ENCODE measurements at places on chromosomes 6 and 20. TPM values are rescaled to one million over a fixed set of nuclear protein-coding genes. Genes with fewer than 3 reads are reported as not detected.

The HNF4A gene
- polyA plus RNA-seq = not detected

The MYCT1 gene
- polyA plus RNA-seq = not detected

The PAK5 gene
- not detected for polyA plus RNA-seq

The CPXM1 gene
- polyA plus RNA-seq = 0.56 TPM

The CDK5RAP1 gene
- 28.7 TPM for polyA plus RNA-seq

The DNAAF9 gene
- polyA plus RNA-seq = 0.62 TPM

The RALY gene
- 181 TPM for polyA plus RNA-seq

The TRAPPC3L gene
- not detected for polyA plus RNA-seq

The FAXC gene
- not detected for polyA plus RNA-seq

The PLA2G7 gene
- not detected for polyA plus RNA-seq

The DEFB124 gene
- not detected for polyA plus RNA-seq

The PRSS16 gene
- polyA plus RNA-seq = 0.57 TPM

The DHX35 gene
- 5.4 TPM for polyA plus RNA-seq

The COL9A1 gene
- not detected for polyA plus RNA-seq

The KHDC1L gene
- polyA plus RNA-seq = not detected

The CALHM5 gene
- polyA plus RNA-seq = not detected

The PNPLA1 gene
- not detected for polyA plus RNA-seq

The CCN5 gene
- polyA plus RNA-seq = not detected

The SYCP2L gene
- not detected for polyA plus RNA-seq

The WFDC12 gene
- not detected for polyA plus RNA-seq

The ADGRF4 gene
- not detected for polyA plus RNA-seq

The PSORS1C2 gene
- not detected for polyA plus RNA-seq

The COL19A1 gene
- 0.02 TPM for polyA plus RNA-seq

The HTR1B gene
- not detected for polyA plus RNA-seq

The CST5 gene
- polyA plus RNA-seq = not detected

The HCRTR2 gene
- not detected for polyA plus RNA-seq

The PCSK2 gene
- not detected for polyA plus RNA-seq

The GPX5 gene
- not detected for polyA plus RNA-seq

The C6orf58 gene
- polyA plus RNA-seq = not detected

The DLL1 gene
- 1.5 TPM for polyA plus RNA-seq

The ZNF391 gene
- polyA plus RNA-seq = 3.4 TPM

The TNXB gene
- polyA plus RNA-seq = 0.13 TPM

The PLAGL2 gene
- polyA plus RNA-seq = 2.5 TPM

The SAMD3 gene
- 19.2 TPM for polyA plus RNA-seq

The AVP gene
- polyA plus RNA-seq = not detected

The CYP24A1 gene
- not detected for polyA plus RNA-seq

The C6orf15 gene
- polyA plus RNA-seq = not detected

The HDGFL1 gene
- polyA plus RNA-seq = not detected

The TP53RK gene
- 14.0 TPM for polyA plus RNA-seq

The ELOVL4 gene
- 1.0 TPM for polyA plus RNA-seq

The SLC16A10 gene
- 27.7 TPM for polyA plus RNA-seq

The SNX5 gene
- 58.6 TPM for polyA plus RNA-seq

The ZC3H12D gene
- polyA plus RNA-seq = 1.5 TPM

The PSORS1C1 gene
- polyA plus RNA-seq = not detected

The SOX4 gene
- polyA plus RNA-seq = 1.3 TPM

Data from naive thymus-derived CD8-positive, alpha-beta T cell (primary cell).